ENCODE measurements at places on chromosomes 1 and 21.

GRCh38 chr1:247330548-247331171, 1.0 kb downstream of the ZNF496 start:
- no peak for DNase-seq

GRCh38 chr1:93614986-93615581, 66.6 kb downstream of the BCAR3 start:
- DNase-seq: peak; percentile 56

- no peak for DNase-seq
Measured at GRCh38 chr1:193179094-193179493, 7.3 kb downstream of the B3GALT2 start.

DNA sequence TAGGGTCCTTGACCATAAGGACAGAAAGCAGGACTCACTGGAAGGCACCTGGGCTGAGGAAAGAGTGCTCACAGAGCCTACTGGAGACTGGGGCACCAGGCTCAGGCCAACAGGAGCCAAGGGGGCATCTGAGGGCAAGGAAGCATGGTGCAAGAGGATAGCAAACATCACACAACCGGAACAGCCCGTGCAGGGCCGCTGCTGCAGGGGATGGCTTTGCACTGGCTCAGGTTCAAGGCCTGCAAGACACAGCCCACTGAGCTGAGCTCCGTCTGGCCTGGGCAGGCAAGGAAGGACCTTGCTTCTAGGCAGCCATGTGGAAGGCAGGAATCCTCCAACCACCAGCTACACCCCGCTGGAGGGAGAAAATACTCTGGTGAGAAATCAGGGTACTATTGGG, 59.8 kb upstream of the KIF26B start:
- DNase-seq: no peak

DNA sequence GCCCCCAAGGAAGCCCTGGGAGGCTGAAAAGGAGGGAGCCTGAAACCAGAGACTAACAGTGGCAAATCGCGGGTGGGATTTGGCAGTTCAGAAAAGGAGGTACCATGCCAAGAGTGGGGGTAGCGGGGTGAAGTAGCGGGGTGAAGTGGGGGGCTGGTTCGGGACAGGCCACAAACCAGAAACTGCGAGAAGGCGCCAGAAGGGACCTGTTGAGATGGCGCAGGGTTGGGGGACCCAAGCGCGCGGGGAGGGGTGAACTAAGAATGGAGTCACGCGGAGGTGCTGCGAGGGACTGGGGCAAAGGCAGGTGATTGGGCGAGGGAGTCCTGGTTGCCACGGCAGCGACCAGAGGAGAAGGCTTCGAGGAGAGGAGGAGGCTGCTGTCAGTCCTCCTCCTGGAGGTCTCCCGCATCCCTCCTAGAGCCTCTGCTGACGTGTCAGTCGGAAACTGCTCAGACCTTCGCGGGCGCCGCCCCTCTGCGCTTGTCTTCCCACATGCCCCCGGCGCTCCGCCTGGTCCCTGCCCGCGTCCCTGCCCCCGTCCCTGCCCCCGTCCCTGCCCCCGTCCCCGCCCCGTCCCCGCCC, 438 bp upstream of the MIA3 start:
- DNase-seq: peak; percentile 97

GRCh38 chr1:63674865-63675419, 81.7 kb downstream of the PGM1 start:
- DNase-seq: peak; percentile 33

DNA sequence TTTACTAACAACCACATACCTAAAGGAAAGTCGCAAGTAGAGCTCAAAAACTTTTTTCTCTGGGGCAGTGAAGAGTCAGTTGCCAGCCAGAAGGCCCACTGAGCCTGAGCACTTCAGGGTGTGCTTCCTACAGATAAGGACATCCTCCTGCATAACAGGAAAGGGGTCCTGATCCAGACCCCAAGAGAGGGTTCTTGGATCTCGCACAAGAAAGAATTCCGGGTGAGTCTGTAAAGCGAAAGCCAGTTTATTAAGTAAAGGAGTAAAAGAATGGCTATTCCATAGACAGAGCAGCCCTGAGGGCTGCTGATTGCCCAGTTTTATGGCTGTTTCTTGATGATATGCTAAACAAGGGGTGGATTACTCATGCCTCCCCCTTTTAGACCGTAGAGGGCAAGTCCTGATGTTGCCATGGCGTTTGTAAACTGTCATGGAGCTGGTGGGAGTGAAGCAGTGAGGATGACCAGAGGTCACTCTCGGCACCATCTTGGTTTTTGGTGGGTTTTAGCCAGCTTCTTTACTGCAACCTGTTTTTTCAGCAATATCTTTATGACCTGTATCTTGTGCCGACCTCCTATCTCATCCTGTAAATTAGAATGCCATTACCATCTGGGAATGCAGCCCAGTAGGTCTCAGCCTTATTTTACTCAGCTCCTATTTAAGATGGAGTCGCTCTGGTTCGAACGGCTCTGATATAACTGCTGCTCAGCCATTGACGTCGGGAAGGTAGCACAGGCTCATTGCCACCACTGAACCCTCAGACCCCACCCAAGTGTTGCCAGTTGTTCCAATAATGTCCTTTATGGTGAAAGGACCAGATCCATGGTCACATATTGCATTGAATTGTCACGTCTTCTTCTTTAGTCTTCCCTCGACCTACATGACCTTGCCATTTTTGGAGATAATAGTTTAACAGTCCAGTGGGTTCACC, 96.6 kb upstream of the ERRFI1 start:
- peak; percentile 63 for DNase-seq
